AG09319 (cell line): ENCODE measurements at places on chromosomes 6 and 20.

GRCh38 chr6:155832596-155832995, 377.0 kb upstream of the NOX3 start:
- DNase-seq: no peak

DNA sequence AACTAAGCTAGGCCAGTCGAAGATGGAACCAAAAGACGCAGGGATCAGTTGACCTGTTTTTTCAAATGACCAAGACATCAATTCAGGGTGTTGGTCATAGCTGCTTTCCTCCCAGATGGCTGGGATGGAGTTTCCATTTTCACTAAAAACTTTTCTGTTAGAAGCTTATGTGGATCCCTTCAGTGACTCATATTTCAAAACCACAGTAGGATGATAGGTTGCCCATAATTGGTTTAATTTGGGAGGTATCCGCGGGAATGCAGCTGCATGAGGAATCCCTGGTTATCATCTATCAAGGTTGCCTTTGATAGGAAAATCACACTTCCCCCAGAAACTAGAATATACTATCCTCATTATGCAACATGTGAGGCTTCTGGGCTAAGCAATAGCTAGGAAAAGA, 150.9 kb upstream of the MLIP start:
- DNase-seq: no peak

GRCh38 chr6:53353624-53354023, 4.9 kb upstream of the ELOVL5 start:
- DNase-seq: no peak

DNA sequence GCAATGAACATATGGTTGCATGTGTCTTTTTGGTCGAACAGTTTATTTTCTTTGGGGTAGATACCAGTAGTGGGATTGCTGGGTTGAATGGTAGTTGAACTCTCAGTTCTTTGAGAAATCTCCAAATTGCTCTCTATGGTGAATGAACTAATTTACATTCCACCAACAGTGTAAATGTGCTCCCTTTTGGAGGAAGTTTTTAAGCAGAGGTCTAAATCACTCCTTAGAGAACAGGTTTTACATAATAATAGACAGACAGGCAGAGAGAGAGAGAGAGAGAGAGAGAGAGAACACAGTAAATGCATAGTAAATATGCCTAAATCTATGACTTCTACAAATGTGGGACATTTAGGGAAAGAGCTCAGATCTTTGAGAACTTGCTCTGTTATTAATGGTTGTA, 37.6 kb downstream of the GRM1 start:
- DNase-seq: no peak

- DNase-seq: no peak
Observed at GRCh38 chr6:165231581-165232561, 77.5 kb downstream of the C6orf118 start.

DNA sequence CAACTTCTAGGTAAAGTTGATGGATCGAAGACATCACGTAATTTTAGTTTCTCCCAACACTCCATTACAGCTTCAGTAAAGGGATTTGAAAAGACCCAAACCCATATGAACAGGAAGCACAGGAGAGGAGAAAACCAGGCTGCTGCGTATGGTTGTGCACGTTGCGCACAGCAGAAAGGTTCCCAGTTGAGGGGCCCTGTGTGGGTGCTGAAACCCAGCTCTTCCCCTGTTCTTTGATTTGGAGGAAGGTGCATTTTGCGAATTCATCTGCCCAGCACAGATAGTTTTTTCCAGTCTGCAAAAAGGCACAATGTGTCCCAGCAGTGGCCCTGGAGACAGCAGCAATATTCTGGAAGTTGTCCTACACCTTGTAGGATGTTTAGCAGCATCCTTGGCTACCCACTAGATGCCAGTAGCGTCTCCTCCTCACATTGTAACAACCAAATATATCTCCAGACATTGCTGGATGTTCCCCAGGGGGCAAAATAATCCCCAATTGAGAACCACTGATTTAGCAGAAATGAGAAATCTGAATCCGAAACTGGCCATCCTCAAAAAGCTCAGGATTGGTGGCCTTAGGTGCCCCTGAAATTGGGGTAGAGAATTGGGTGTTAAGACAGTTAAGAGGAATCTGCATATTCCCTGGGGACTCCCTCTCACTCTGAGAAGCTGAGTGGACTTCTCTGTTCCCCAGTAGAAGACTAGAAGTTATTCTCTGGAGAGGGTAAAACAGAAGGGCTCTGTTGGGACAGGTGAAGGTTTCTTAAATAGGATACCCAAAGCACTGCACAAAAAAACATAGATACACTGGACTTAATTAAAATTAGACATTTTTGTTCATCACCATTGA, 12.2 kb downstream of the SUN5 start:
- DNase-seq: no peak

GRCh38 chr6:168314948-168315347, 4.6 kb downstream of the DACT2 start:
- no peak for DNase-seq

GRCh38 chr6:145588981-145589380, 146.3 kb downstream of the EPM2A start:
- no peak for DNase-seq

DNA sequence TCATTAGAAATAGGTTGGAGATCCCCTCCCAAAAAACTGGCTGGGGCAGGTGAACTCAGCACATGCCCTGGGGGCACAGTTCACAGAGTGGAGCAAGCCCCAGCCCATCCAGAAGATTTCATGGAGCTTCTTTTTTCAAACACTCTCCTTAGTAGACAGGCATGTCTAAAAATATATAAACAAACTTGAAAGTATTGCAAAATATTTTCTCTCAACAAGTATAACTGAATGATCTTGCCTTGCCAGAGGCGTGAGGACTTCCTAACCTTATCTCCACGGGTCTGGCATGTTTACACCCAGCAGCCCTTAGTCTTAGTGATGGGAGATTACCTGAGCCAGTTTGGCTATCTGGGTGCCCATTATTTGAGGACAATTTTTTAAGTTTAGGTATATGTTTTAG, 107.1 kb downstream of the QRSL1 start:
- DNase-seq: no peak

DNA sequence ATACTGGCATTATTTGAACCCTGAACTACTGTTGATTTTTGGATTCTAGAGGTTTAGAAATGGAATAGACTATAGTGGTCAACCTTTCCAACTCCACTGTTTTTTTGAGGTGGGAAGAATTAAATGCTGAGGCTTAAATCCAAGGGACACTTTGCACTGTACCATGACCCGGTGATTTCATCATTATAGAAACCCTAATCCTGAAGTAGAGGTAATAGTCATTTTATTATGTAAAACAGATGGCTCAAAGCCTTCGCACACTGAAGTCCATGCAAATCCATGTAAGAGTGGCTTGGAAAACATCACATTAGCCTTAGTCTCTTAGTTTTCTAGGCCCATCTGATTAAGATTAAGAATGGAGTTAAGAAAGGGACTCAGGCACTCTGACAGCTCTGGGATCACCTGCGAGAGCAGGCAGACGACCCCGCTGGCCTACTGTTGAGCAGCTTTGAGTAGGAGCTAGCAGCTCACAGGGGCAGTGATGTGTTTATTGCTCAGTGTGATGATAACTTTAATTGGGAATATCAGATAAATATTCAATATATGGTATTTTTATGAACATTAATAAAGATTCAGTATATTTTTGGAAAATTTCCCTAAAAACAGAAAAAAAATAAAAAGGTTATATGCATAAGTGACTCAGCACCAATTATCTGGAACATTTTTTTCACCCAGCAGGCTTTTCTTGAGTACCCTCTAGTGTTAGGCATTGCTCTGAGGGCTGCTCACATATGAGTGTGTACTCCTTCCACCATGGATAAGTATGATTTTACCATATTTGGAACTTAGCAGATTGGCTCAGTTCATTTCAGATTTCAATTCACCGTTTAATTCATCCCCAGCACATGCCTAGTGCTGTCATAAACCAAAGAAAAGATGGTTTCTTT, 13.4 kb downstream of the SLX4IP start:
- no peak for DNase-seq

GRCh38 chr6:139485742-139486475, 111.5 kb upstream of the CITED2 start:
- no peak for DNase-seq

GRCh38 chr6:144877118-144877517, 592.0 kb downstream of the UTRN start:
- no peak for DNase-seq

- no peak for DNase-seq
Observed at GRCh38 chr6:5937936-5938706, 68.6 kb downstream of the NRN1 start.

DNA sequence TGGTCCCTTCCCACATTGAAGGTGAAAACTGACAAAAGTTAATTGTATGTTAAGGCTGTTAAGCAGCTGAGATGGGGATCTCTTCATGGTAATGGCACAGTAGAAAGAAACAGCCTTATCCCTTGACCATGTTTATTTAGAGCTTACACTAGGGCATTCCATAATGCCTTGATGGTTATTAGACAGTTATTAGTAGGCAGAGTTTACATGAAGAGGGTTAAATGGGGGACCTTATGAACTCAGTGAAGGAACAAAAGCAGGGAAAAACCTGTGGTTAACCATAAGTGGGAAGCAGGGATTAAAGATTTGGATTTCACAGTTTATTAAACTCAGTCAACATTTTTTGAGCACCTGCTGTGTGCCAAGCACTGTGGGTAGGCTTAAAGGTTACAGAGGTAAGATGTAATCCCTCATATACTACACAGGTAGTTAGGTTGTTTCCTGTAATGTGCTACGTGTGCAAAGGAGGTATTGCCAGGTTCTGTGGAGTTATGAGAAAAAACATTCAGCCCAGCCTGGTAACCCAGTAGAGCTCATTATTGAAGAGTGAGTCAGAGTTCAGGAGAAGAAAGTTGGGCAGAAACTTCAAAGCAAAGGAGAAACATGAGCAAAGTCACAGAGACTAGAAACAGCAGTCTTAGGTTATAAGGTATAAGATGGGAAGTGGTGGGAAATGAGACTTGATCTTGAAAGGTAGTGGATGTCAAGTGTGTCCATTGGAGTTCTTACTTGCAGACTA, 32.3 kb upstream of the GNRH2 start:
- DNase-seq: no peak

GRCh38 chr6:25706314-25707014, 48.1 kb upstream of the SLC17A4 start:
- DNase-seq: no peak

- no peak for DNase-seq
Observed at GRCh38 chr6:63600136-63600535, 27.9 kb downstream of the LOC128125822 start.

GRCh38 chr6:75300531-75300855, 15.9 kb upstream of the TMEM30A start:
- DNase-seq: no peak

DNA sequence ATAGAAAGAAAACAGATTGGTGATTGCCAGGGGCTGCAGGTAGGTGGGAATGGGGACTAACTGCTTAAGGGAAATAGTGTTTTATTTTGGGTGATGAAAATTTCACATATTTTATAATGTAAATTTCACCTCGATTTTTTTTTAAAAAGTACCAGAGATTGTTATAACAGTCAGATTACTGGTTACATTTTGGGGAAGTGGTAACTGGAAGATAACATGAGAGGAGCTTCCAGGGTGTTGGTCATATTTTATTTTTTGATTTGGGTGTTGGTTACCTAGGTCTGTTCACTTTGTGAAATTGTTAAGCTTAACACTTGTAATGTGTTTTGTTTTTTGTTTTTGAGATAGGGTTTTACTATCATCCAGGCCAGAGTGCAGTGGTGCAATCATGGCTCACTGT, 17.2 kb upstream of the CRIP3 start:
- DNase-seq: no peak

GRCh38 chr6:163958646-163959045, 544.1 kb downstream of the QKI start:
- DNase-seq: no peak

GRCh38 chr6:48032151-48032550, 78.8 kb downstream of the PTCHD4 start:
- no peak for DNase-seq

DNA sequence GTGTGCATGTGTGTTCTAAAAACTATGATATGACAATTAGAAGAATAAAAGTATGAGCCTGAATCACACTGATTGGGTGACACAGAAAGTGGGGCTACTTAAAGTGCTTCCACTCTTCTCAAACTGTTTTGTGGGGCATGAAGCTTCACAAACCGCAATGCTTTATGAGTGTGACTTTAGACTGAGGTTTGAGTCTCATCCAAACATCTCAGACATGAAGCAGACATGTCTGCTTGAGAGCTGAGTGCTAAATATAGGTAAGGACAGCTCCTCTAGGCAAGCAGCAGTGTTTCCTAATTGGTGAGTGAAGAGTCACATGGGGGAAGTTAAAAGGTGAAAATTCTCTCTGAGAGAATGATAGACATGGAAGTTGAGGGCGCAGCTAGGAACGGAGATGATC, 726.9 kb upstream of the CITED2 start:
- no peak for DNase-seq

- DNase-seq: peak; percentile 62
Observed at GRCh38 chr20:47568019-47568418, 66.3 kb downstream of the NCOA3 start.

DNA sequence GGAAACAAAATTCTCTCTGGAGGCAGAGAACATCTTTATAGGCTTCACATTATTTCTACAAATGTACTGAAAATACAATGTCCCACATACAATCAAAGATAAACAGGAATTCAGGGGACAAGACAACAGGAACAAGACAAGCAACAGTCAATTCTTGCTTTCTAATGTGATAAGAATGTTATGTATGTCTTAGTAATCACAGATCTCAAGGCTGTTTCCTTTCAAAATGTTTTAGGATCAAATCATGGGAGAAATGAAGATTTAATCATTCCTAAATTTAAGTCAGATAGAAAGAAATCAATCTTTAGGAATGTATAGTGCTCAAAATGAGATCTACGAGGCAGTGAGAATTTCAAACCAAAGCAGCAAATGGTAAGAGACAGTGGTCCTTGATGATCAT, 32.1 kb downstream of the NEDD9 start:
- DNase-seq: no peak

- peak; percentile 46 for DNase-seq
Observed at GRCh38 chr20:18001131-18001921, 32.5 kb downstream of the MGME1 start.

DNA sequence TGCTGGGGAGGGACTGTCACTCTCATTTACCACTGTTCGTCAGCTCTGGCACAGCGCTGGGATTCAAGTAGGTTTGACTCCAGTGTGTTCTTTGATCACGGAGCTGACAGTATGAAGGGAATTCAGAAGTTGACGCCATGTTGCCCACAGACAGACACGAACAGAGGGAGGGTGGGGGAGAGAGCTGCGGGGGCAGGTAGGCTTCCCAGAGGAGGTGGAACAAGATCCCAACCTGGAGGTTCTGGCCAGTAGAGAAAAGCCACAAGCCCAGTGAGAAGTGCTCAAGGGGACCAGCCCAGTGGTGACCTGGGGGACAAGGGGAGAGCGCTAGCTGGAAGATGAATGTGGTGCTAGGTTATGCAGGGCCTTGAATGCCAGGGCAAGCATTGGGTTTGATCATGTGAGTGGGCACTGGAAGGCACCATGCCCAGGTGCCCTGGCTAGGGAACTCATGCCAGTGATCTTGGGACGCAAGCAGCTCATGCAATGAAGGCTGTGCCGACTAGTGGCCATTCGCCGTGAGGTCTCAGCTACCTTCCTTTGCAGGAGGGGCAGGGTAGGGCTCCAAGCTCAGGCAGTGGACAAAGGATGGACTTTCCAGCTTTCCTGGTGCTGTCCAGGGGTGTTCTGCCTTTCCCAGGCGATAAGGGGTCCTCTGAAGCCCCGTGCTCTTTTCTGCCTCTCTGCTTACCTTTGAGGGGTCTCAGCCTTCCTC, 50.4 kb upstream of the APCDD1L start:
- no peak for DNase-seq
